ENCODE measurements at places on chromosomes 5 and 9.

DNA sequence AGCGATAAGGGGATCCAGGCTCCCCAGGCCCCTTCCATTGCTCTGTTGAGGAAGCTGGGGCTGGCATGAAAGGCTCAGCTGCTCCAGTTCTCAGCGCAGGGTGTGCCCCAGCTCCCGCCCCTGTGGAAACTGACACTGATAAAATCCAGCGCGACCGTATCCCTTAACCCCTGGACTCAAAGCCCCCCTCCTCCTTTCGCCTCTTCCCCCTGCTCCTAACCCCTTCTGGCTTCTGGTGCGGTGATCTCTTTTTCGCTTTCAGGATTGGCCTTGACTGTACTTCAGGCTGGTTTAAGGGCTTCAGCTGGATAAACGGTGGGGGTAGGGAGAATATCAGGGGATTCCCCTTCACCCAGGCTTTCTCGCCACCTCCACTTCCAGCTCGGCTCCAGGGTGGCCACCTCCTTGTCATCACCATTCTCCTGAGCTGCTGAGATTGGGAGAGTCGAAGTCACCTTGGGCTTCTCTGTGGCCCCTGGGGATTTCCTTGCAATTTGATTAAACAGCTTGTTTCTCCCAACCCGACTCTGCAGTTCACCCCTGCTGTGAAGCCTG, 843 bp downstream of the BSPRY start:
- DNase-seq, result peak; percentile 30
- peaks cover 40% of the 10 kb centered on the region for H3K4me1 ChIP-seq
- H3K27me3 ChIP-seq, result no peaks in the 10 kb centered on the region
- H3K36me3 ChIP-seq, result peaks cover 5% of the 10 kb centered on the region
- H3K4me3 ChIP-seq, result peak overlapping the region; percentile 91

- peaks cover 17% of the 10 kb centered on the region for H3K27me3 ChIP-seq
- no peak overlapping the region for H3K27ac ChIP-seq
- H3K36me3 ChIP-seq, result peaks cover 2% of the 10 kb centered on the region
- H3K4me1 ChIP-seq, result no peaks in the 10 kb centered on the region
Measured at GRCh38 chr5:1745123-1745795, 54.4 kb downstream of the MRPL36 start.

DNA sequence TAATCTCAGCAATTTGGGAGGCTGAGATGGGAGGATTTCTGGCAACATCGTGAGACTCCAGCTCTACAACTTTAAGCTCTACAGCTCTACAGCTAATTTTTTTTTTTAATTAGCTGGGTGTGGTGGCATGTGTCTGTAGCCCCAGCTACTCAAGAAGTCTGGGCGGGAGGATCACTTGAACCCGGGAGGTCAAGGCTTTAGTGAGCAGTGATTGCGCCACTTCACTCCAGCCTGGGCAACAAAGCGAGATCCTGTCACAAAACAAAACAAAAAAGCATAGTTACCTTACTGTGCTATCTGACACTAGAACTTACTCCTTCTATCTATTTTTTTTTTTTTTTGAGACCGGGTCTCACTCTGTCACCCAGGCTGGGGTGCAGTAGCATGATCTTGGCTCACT, 6.3 kb upstream of the WDR38 start:
- H3K4me3 ChIP-seq, result no peak overlapping the region
- no peaks in the 10 kb centered on the region for H3K4me1 ChIP-seq
- no peak for DNase-seq
- H3K27me3 ChIP-seq, result peaks cover 10% of the 10 kb centered on the region
- H3K27ac ChIP-seq, result no peak overlapping the region

DNA sequence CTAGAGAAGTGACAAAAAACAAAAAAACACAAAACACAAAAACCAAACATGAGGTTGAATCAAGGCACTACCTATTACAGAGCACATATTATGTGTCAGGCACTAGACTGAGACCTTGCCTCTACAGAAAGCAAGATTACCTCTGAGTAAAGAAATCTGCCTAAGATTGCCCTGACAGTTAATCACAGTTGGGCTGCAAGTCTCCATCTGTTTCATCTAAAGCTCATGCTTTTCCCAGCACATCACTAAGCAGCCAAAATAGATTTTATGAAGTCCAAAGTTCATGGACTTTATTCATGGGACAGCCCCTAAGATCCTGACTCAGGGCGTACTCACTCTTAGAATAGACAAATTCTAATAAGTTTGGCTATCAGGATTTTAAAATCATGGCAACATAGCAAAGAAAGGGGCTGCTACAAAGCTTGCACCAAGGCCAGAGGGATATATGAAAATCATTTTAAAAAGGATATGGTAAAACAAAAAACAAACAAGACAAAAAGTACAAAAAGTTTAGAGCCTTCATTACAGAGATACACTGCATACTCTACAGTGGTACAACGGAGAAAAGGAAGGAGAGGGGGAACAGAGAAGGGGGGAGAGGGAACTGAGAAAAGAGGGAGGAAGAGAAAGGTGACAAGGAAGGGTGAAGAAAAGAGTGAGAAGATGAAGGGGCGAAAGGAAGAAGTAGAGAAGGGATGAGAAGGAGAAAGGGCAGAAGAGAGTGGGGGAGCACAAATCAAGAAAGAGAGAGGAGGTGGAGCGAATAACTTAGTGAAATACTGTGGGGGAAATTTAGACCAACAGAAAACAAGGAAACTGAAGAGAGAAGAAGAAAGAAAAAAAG, 58.2 kb downstream of the RICTOR start:
- H3K4me3 ChIP-seq, result peak overlapping the region; percentile 62
- H3K27ac ChIP-seq, result peak overlapping the region; percentile 74
- H3K36me3 ChIP-seq, result peaks cover 65% of the 10 kb centered on the region

DNA sequence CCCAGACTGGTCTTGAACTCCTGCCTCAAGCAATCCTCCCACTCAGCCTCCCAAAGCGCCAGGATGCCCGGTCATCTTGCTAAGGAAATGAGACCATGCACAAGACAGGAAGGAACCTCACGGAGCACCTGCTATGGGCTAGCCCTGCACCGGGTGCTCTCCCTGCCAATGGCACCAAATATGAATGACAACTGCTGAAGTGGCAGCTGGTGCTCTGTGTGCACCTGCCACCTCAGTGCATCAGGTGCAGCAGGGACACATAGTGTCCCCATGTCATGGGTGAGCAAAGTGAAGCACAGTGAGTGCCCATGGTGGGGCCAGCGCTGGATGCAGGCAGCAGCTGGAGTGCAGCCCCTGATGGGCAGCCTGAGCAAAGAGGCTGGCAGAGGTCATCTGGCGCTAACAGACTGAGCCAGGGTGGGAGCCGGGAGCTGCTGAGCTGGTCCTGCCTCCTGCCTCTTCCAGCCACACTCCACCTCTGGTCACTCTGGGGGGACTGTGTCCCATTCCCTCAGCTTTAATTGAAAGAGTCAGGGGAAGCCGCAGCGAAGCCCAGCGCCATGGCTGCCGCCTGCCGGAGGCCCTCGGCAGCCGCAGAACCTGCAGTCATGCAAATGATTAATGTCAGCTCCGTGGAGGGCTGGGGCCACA, 46.4 kb downstream of the BARX1 start:
- H3K36me3 ChIP-seq, result no peaks in the 10 kb centered on the region
- no peak overlapping the region for H3K27ac ChIP-seq
- H3K4me3 ChIP-seq, result no peak overlapping the region
- H3K27me3 ChIP-seq, result peaks cover 2% of the 10 kb centered on the region
- peaks cover 5% of the 10 kb centered on the region for H3K4me1 ChIP-seq

DNA sequence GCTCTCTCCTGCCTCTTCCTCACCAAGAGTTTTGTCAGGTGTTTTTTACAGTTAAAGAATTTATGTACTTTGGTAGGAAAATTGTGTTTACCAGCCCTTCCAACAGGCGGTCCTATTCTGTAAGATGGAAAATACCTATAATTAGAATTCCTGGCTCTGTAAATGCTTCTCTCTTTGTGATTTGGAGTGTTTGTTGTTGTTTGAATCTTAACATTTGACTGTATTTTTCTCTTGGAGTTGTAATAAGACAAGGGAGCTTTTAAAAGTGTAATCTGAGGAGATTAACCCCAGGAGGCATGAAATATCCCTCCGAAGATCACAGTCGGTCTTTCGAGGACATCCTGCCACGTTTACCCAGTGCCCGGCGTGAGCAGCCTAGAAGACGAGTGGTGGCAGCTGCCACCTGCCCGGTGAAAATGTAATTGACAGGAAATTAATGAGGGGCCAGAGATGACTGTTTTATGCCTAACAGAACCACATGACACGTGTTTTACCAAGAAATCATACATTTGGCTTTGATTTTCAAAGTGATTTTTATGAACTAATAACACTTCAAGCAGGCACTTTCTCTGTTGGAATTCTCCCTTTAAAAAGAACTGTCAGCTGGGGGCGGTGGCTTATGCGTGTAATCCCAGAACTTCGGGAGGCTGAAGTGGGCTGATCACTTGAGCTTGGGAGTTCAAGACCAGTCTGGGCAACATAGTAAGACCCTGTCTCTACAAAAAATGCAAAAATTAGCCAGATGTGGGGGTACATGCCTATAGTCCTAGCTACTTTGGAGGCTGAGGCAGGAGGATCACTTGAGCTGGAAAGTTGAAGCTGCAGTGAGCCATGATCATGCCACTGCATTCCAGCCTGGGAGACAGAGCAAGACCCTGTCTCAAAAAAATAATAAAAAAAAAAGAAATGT, 20.0 kb downstream of the ANKRD33B start:
- H3K36me3 ChIP-seq, result peaks cover 2% of the 10 kb centered on the region
- no peak overlapping the region for H3K27ac ChIP-seq
- peaks cover 8% of the 10 kb centered on the region for H3K27me3 ChIP-seq

DNA sequence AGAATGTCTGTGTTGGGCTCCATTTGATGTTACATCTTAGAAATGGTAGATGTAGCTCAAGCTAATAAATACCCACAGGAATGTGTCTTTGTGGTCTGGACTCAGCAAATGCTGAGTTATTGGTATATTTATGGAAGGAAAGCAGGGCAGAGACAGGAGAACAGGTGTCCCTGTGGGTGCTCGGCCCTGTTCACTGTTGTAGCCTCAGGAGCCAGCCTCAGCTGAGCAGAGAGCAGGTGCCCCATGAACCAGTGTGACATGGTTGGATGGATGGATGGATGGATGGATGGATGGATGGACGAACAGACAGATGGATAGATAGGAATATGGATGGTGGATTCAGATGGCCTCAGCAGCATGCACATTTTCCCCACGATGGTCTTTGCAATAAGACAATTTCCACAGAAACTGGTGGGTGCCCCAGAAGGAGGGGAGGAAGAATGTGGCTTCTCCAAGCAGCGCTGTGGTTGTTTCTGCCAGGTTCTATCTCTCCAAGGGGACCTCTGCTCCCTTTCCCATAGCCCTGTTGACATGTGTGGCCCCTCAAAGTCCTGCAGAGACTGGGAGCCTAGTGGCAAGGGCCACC, 8.2 kb upstream of the IRF1 start:
- H3K27me3 ChIP-seq, result peaks cover 4% of the 10 kb centered on the region
- no peak overlapping the region for H3K4me3 ChIP-seq
- DNase-seq, result no peak
- peak overlapping the region; percentile 46 for H3K27ac ChIP-seq
- peaks cover 39% of the 10 kb centered on the region for H3K4me1 ChIP-seq
- H3K36me3 ChIP-seq, result peaks cover 2% of the 10 kb centered on the region

- DNase-seq, result no peak
- no peaks in the 10 kb centered on the region for H3K36me3 ChIP-seq
- no peaks in the 10 kb centered on the region for H3K27me3 ChIP-seq
- H3K27ac ChIP-seq, result no peak overlapping the region
- H3K4me1 ChIP-seq, result no peaks in the 10 kb centered on the region
Measured at GRCh38 chr9:125990793-125991220, 243.6 kb downstream of the PBX3 start.

GRCh38 chr9:131116281-131117120, 8.9 kb upstream of the NUP214 start:
- H3K36me3 ChIP-seq, result no peaks in the 10 kb centered on the region
- H3K4me1 ChIP-seq, result no peaks in the 10 kb centered on the region
- H3K27ac ChIP-seq, result no peak overlapping the region
- DNase-seq, result no peak
- peaks cover 4% of the 10 kb centered on the region for H3K27me3 ChIP-seq

GRCh38 chr5:84718377-84718776, 333.7 kb upstream of the EDIL3 start:
- no peaks in the 10 kb centered on the region for H3K36me3 ChIP-seq
- no peaks in the 10 kb centered on the region for H3K4me1 ChIP-seq
- no peak for DNase-seq
- no peaks in the 10 kb centered on the region for H3K27me3 ChIP-seq

GRCh38 chr9:110256380-110257096, at the start of gene TXN:
Gene TXN, minus strand, starts transcription at chr9:110256507. Its CDS starts 72 bp downstream, at chr9:110256435.
- peak within 1 kb of the TSS; percentile 98 for H3K4me3 ChIP-seq
- DNase-seq, result peak; percentile 94
- H3K27me3 ChIP-seq, result peaks cover 4% of the 10 kb centered on the region

DNA sequence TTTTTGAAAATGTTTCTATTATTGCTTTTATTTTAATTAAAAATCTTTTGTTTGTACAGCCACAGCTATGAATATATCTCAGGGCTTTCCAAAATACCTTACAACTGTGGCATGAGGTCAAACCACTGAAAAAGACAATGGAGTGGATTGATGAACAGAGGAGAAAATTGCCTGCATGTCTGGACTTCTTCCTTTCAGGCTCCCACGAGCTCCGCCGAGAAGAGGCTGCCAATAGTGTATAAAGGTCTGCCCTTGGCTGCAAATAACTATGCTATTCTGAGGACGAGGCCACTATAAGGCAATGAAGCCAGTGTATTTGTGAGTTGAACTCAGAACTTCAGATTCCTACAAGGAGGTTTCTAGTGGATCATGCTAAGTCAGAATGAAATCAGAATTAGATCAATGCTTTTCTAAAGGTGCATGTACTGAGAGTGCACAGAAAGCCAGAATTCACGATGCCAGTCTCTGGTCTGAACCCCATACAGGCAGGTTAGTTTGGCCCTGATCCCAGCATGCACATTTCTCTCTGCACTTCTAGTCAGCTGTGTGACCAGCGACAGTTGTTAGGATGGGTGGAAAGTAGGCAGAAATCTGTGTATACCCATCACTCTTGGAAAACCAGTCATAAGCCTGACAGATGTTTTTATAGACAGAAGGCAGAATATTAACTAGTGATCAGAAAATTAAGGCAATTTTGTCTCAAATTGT, 42.7 kb upstream of the PLPP1 start:
- peaks cover 38% of the 10 kb centered on the region for H3K4me1 ChIP-seq
- no peaks in the 10 kb centered on the region for H3K36me3 ChIP-seq
- no peak overlapping the region for H3K4me3 ChIP-seq
- H3K27me3 ChIP-seq, result no peaks in the 10 kb centered on the region
- no peak for DNase-seq
- H3K27ac ChIP-seq, result no peak overlapping the region

GRCh38 chr5:134459010-134459403, 47.3 kb upstream of the CDKN2AIPNL start:
- no peak overlapping the region for H3K27ac ChIP-seq
- no peaks in the 10 kb centered on the region for H3K36me3 ChIP-seq
- H3K4me3 ChIP-seq, result no peak overlapping the region
- DNase-seq, result no peak
- peaks cover 7% of the 10 kb centered on the region for H3K27me3 ChIP-seq
- no peaks in the 10 kb centered on the region for H3K4me1 ChIP-seq

DNA sequence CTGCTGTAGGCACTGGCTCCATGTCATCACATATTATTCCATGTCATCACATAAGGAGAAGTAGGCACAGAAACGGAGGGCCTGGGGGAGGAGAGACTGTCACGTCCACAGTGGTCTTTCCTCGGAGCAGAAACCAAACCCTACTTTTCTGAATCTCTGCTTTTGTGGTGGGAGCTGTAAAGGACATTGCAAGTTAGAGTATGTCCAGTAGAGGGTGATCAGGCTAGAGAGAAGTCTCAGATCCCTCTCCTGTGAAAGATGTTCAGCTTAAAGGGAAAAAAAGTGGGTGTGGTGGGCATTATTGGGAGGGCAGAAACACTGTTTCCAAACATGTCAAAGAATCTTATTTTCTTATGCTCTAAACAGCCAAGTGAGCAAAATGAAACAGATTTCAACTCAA, 19.4 kb upstream of the FBP2 start:
- no peak overlapping the region for H3K4me3 ChIP-seq
- no peak overlapping the region for H3K27ac ChIP-seq
- peaks cover 7% of the 10 kb centered on the region for H3K4me1 ChIP-seq
- H3K36me3 ChIP-seq, result no peaks in the 10 kb centered on the region
- no peak for DNase-seq

GRCh38 chr5:59025734-59026133, 442.9 kb downstream of the RAB3C start:
- DNase-seq, result no peak
- H3K27me3 ChIP-seq, result no peaks in the 10 kb centered on the region
- peaks cover 50% of the 10 kb centered on the region for H3K4me1 ChIP-seq
- H3K27ac ChIP-seq, result no peak overlapping the region
